ENCODE measurements at places on chromosomes 1 and 21. TPM values are rescaled to one million over a fixed set of nuclear protein-coding genes. Genes with fewer than 3 reads are reported as not detected.

DNA sequence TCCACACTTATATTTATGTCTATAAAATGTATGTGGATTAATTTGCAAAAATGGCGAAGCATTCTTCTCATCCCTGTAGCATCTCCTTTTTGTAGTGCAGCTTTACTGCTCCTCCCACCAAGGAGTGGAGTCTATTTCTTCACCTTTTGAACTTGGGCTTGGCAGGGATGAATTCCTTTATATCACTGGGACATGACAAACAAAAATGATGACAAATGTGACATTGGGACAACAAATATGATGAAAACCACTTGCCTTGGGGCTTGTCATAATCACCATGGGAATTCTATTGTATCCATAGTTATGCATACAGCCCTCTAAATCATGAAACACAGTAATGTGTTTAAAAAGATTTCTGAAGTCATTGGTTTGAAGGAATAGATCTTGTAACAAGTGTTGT lies 155.0 kb downstream of the TNFSF18 start:
- no peaks in the 10 kb centered on the region for H3K36me3 ChIP-seq
- H3K27me3 ChIP-seq = no peaks in the 10 kb centered on the region
- no peak overlapping the region for H3K4me3 ChIP-seq
- no peak for DNase-seq

DNA sequence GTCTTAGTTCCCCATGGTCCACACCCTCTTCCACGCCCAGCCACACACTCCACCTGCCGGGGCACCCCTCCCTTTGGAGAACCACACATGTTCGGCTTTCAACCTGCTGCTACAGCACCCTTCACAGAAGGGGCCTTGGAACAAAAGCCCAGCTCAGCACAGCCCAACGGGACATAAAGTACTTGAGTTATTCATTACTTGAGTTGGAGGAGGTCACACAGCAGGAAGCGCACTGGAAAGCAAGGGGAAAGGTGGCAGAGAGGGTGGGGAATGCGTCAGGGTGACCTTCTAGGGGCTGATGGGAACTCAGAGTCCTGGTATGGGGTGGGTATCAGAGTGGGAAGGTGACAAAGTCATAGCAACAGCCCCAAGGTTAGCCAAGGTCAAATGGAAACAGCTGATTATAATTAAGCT lies 3.0 kb upstream of the ATP1B1 start:
- H3K4me1 ChIP-seq = peaks cover 15% of the 10 kb centered on the region
- no peak overlapping the region for H3K4me3 ChIP-seq
- no peak for DNase-seq
- H3K27ac ChIP-seq = no peak overlapping the region

DNA sequence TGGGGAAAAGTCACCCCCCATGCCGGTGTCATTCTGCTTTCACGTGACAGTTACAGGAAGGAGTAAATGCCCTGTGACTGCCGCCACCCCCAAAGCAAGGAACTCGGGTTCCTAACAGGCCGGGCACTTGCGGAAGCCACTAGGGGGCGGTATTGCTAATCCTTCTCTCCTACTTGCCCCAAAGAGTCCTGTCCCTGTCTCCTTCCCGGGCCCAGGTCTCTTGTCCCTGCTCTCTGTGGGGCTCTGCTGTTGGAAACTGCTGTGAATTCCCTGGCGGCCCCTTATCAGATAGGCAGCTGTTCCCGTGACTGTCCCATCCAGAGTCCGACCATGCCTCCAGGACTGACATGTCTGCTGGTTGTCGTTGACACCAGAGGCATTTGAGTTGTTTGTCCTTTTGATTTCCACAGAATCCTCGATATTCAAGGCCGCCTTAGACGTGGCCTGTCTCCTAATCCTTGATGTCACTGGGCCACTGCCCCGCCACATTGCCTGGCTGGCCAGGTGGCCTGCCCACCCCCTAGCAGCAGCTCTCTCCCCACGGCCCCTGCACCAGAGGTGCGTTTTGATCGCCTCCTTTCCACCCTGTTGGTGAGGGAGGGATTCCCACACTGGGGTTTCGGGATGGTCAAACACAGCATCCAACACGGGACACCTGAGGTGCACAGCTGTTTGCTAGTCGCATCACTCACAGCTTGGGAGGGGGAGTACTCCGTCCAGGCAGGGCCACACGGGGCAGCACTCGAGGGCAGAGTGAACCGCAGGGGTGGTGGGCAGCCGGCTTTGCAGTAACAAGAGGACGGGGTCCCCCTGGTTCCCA lies 37.3 kb downstream of the CHAF1B start:
- no peak overlapping the region for H3K27ac ChIP-seq
- DNase-seq = peak; percentile 67
- H3K36me3 ChIP-seq = no peaks in the 10 kb centered on the region
- H3K27me3 ChIP-seq = peaks cover 8% of the 10 kb centered on the region
- no peak overlapping the region for H3K4me3 ChIP-seq

C1QA gene
- total RNA-seq = not detected

DNA sequence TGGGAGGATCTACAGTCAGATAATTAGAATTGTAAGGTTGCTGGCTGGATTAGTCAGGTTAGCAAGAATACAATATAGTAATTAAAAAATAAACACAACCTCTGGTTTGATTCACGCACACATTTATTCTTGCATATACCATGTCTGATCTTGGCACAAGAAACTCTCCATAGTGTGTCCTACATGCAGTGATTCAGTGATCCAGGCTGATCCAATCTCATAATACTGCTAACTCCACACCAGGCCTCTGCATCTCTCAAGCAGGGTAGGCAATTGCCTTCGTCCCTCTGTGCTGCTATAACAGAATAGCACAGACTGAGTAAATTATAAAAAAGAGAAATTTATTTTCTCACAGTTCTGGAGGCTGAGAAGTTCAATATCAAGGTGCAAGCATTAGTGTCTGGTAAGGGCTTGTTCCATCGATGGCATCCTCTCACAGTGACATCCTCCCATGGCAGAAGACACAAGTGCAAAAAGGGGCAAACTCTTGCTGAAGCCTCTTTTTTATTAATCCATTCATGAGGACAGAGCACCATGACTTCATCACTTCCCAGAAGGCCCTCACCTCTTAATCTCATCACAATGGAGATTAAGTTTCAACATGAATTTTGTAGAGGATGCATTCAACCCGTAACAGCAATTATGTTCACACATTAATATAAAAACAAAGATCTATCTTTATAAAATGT lies 741.0 kb upstream of the NCAM2 start:
- no peak for DNase-seq
- H3K4me1 ChIP-seq = no peaks in the 10 kb centered on the region
- no peak overlapping the region for H3K4me3 ChIP-seq
- H3K27ac ChIP-seq = no peak overlapping the region
- H3K36me3 ChIP-seq = no peaks in the 10 kb centered on the region

- H3K27me3 ChIP-seq = peaks cover 5% of the 10 kb centered on the region
- no peak overlapping the region for H3K4me3 ChIP-seq
- no peak overlapping the region for H3K27ac ChIP-seq
These were observed 7.2 kb downstream of the HLCS start for GRCh38 chr21:36959020-36959835.

DNA sequence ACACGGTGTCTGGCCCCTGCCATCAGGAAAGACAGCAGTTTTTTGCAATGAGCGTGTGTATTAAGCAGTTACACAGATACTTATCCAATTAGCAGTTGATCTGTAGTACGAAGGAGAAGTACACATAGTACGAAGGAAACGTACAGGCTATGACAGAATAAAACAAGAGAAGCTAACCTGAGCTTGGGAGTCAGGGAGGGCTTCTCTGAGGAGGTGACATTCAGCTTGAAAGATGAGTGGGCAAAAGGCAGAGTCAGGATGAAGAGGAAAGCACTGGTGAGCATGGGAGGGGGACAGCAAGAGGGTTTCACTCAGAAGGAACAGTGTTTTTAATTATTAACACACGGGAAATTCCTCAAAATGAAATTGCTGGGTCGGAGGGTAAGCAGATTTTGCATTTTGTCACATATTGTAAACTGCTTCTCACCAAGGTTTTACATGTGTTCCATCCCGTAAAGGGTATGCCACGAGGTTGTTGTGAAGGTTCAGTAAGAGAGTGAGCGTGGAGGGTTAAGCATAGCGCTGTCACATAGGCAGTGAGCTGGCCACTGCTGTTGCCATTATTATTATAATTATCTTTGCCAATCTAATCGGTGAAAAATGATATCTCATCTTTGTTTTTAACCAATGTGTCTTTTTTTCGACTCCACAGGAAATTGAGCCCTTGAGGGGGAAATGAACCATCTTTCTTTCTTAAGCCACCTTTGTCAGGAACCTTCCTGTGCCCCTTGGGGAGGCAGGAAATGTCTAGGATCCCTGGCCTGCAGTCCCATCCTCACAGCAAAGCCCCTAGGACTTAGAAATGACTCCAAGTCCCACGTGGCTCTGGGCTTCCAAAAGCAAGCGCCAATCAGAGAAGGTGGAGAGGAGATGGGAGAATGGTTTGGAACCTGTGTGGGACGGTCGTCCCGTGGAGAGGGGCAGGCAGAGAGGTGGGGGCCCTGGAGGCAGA lies 47.3 kb upstream of the POU3F1 start:
- no peaks in the 10 kb centered on the region for H3K36me3 ChIP-seq
- H3K4me3 ChIP-seq = no peak overlapping the region
- H3K4me1 ChIP-seq = peaks cover 24% of the 10 kb centered on the region
- DNase-seq = no peak
- H3K27ac ChIP-seq = no peak overlapping the region
- H3K27me3 ChIP-seq = peaks cover 8% of the 10 kb centered on the region

LTN1 gene
- 32.9 TPM for total RNA-seq

PDE9A gene
- 58.7 TPM for total RNA-seq

- peak overlapping the region; percentile 86 for H3K4me3 ChIP-seq
- no peaks in the 10 kb centered on the region for H3K36me3 ChIP-seq
- H3K27ac ChIP-seq = peak overlapping the region; percentile 81
- DNase-seq = no peak
- peaks cover 35% of the 10 kb centered on the region for H3K4me1 ChIP-seq
These were observed 21.9 kb downstream of the LRRC8D start for GRCh38 chr1:89842567-89843272.

GRCh38 chr1:119275145-119276134 lies 93.1 kb upstream of the HAO2 start:
- DNase-seq = peak; percentile 42
- H3K36me3 ChIP-seq = no peaks in the 10 kb centered on the region
- H3K27me3 ChIP-seq = peaks cover 3% of the 10 kb centered on the region
- no peak overlapping the region for H3K27ac ChIP-seq
- H3K4me3 ChIP-seq = no peak overlapping the region

FAF1 gene
- total RNA-seq = 57.3 TPM

INSRR gene
- total RNA-seq = 6.9 TPM

DNA sequence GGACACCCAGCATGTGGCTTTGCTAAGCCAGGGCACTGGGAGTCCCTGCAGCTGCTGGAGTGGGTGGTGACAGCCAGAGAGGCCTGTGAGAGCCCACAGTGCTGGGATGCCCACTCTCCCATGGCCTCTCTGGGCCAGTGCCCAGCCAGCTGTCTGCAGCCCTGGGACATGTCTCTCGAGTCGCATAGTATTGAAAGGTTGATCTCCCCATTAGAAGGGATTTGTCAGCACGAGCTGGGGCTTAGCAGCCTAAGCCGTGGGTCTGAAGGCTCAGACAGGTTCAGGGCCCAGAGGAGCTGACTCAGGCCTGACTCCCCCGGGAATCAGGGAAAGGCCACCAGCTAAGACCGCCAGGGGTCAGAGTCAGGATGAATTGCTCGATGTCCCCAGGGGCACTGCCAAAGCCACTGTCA lies 53.5 kb downstream of the FOXD2 start:
- peaks cover 13% of the 10 kb centered on the region for H3K27me3 ChIP-seq
- no peak overlapping the region for H3K27ac ChIP-seq
- H3K36me3 ChIP-seq = no peaks in the 10 kb centered on the region
- no peak for DNase-seq

IGSF3 gene
- total RNA-seq = 110 TPM

GRCh38 chr1:201737352-201738060 lies 91.5 kb upstream of the IPO9 start:
- peaks cover 7% of the 10 kb centered on the region for H3K36me3 ChIP-seq
- H3K27me3 ChIP-seq = peaks cover 26% of the 10 kb centered on the region
- peaks cover 43% of the 10 kb centered on the region for H3K4me1 ChIP-seq
- no peak overlapping the region for H3K27ac ChIP-seq
- H3K4me3 ChIP-seq = peak overlapping the region; percentile 49

GRCh38 chr21:41032541-41032940 lies 135.4 kb upstream of the BACE2 start:
- peaks cover 4% of the 10 kb centered on the region for H3K4me1 ChIP-seq
- no peaks in the 10 kb centered on the region for H3K27me3 ChIP-seq
- no peak overlapping the region for H3K4me3 ChIP-seq
- no peak for DNase-seq

ASTN1 gene
- total RNA-seq = 7.7 TPM

DNA sequence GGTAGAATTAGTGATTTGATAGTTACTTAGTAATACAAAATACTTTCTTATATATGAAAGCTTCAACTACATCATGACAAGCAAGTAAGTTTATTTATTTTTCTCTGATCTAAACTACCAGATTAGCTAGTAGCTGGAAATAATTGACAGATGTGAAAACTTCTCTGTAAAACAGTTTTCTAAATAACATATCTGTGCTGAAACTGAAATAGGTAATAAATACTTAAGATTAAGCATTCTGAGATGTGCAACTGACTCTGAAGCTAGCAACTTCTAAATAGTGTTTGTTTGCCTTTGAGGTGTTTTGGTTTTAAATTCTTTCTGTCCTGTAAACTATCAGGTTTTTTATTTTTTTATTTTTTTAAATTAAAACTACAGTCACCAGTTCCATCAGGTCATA lies 18.5 kb upstream of the LHX8 start:
- no peaks in the 10 kb centered on the region for H3K36me3 ChIP-seq
- H3K4me3 ChIP-seq = no peak overlapping the region
- DNase-seq = no peak
- no peaks in the 10 kb centered on the region for H3K4me1 ChIP-seq

DNA sequence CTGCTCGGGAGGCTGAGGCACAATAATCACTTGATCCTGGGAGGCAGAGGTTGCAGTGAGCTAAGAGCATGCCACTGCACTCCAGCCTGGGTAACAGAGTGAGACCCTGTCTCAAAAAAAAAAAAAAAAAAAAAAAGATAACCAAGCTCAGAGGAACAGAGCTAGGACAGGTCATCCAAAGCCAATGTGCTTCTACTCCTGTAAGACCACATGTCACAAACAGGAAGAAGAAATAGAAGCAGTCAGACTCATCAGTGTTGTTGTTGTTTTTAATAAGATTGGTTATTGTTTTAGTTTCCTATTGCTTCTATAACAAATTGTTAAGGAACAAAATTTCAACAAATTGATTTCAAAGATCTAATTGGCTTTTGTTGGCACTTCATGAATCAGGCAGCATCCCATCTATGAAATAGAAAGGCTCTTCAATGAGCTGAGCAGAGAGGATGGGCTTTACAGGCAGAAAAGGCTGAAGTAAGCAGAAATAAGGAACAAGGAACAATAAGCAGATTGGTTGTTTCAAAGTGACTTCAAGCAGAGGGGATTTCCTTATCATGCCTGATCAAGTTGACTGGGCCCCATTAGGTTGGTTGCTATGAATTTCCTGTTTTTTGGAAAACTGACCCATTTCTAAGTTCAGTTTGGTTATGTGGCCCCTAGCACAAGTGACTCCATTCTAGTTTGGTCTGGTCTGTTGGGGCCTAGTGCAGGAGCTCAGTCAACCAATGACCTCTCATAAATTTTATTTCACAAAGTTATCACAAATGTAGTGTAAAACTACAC lies 6.0 kb upstream of the AKNAD1 start:
- peaks cover 4% of the 10 kb centered on the region for H3K27me3 ChIP-seq
- no peak overlapping the region for H3K27ac ChIP-seq

All from glutamatergic neuron (in vitro differentiated cells).